ENCODE measurements at places on chromosomes 7 and 10.

- DNase-seq, result no peak
Observed at GRCh38 chr7:67018940-67019339, 22.3 kb downstream of the TYW1 start.

GRCh38 chr7:43516581-43517342 is 66.1 kb upstream of the STK17A start:
- no peak for DNase-seq

DNA sequence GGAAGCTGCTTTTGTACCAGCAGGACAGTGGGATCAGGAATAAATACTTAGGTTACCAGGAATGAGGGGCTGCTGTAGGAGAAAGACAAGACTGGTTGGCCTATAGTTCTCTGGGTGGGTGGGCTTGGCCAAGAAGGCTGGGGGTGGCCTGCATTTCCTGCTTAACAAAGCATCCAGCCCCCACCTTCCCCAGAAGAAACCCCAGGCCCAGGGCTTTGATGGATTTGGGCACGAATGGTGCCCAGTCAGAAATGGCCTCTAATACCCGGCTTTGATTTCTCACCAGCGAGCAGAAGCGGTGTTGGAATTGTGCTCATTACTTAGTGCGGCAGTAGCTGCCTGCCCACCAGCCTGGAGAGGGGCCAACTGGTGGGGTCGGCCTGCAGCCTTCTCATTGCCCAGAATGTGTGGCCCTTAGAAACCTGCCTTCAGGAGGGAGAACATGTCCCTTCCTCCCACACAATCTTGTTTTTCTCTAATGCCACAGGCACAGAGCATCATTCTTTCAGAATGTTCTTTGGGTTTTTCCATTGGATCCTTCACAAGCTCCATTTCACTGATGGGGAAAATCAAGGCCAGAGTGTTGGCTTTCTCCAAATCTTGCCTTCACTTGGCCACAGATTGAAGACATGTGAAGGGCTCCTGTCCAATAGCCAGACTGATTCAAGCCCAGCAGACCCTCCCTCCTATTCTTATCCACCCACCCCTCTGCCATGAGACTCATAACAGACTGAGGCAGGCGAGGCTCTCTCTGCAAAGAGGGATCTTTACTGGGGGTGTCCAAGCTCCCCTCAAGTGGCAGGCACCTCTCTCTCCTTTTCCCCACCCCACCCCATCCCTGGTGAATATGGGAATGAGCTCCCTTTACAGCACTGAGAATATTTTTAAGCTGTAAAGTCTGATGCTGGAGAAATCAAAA is 2.5 kb downstream of the UNC5B start:
- no peak for DNase-seq

DNA sequence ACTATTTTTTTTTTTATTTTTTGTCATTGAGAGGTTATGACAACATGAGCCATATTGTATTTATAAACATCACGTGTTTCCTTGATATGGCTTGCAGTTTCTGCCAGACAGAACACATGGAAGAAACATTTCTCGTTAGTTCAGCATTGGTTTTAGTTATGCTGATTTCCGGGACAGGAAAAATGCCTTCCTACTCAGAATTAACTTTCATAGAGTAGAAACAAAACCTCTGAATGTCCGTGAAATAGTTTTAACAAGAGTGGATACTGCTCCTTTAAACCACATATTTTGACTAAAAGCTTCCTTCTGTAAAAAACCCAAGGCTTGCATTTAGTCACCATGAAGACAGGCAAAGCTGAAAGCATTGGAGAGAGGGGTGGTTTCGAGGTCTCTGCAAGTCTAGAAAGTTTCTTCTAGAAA is 240.4 kb downstream of the KIAA1217 start:
- no peak for DNase-seq

DNA sequence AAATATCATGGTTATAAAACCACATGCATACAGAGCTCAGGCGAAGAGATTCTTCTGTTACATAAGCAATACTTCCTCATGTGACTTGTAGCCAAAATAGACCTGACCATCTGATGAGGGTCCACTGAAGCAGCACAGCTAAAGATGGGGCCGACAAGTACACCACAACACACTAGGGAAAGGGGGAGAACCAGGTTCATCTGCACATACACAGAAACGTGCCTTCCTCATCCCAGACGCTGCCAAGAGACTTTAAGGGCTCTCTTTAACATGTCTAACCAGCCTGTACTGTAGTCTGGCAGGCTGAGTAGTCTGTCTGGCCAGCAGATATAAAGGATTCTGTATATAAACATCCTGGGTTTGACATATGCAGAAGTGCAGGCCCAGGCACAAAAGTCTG is 30.3 kb downstream of the ERCC6 start:
- DNase-seq, result no peak

DNA sequence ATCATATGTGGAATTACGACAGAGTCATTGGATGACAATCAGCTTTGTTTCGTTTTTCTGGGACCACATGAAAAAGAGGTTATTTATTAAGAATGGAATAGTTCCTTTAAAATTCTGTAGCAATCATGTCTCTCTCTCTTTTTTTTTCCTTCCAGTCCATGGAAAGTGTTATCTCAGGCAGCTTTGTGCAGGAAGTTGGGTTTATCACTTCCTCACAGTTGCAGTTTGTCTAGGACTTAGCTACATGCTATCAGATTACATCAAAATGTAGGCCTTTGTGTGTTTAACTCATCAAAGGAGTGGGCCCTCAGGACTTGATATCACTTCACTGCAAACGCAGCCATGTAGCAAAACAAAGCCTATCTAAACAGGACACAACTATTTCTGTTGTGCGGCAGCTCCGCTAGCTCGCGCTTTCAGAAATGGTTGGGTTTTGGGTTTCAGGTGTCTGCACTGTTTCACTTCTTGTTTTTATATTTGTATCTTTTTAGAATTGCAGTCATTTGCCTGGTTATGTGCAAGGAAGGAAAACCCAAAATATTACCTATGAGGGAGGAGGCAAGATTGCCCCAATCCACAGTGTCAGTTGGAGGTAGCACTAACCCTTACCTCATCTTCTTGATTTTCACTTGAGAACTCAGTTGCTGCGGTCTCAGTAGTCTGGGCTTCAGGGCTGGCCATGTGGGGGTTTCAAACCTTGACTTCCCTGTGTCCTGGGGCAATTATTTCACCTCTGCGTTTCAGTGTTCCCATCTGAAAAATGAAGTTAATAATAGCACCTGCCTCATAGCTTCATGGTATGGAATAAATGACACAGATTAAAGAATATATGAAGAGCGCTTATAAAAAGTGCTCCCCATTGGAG is 66.7 kb downstream of the HHEX start:
- peak; percentile 6 for DNase-seq

DNA sequence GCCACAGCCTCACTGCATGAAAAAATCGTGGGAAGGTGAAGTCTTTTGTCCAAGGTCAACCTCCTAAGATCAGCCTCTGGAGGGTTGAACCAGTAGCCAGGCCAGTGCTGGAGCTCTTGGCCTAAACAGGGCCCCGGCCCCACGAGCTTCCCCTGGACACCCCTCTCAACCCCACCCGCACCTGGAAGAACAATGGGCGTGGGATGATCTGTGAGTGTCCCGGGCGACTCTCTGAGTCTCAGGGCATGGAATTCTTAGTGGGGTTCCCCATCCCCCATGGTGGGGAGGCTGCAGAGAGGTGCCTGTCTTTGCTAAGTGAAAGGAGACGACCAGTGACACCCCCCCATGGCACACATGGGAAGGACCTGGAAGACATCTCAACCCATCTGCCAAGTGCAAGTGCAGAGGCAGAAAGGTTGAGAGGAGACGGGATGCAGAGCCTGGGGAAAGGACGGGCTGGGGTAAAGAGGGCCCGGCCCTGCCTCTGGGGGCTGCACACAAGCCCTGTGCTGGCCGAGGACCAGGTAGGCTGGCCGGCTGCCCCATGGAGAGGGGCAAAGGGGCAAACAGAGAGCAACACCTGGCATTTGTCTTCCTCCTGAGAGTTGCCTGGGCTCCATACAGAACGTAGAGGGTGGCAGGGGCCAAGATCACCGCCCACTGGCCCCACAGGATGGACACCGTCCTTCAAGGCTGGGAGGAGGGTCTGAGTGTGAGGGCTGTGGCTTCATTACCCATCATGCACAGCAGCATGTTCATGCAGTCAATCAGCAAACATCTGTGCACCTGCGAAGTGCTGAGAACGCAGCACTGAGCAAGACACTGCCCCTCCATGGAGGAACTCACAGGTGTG is 163.0 kb upstream of the PPP2R2D start:
- DNase-seq, result no peak

GRCh38 chr7:30162622-30163124 is 27.9 kb downstream of the MTURN start:
- DNase-seq, result peak; percentile 92

GRCh38 chr7:128409596-128410450 is at the start of gene IMPDH1:
Gene IMPDH1 (minus strand): TSS chr7:128409982. CDS start chr7:128409901, 81 bp downstream.
- peak; percentile 57 for DNase-seq

GRCh38 chr10:28317760-28318159 is 14.9 kb upstream of the MPP7 start:
- no peak for DNase-seq

DNA sequence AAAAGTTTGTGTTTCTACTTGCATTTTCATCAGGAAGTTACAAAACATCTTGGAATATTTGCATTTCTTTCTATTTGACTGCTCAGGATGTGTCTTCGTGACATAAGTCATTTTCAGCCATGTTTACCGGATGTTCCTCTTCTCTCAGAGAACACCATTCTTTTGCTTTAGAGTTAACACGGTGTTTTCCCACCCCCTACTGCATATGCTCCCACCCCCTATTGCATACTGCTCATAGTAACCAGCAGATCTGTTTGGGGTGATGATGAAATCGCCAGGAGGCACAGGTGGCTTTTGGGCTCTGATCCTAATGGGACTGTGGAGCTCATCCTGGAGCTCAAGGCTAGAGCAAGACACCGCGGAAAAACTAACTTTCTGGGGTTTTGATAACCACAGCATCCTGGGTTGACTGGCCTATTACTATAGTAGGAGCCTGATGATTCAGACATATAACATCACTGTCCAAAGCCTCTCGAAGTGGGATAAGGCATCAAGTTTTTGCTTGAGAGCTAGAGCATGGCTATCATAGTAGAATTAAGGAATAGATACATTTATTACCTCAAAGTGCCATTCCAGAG is 65.1 kb upstream of the BET1 start:
- DNase-seq, result no peak
